ENCODE measurements at places on chromosomes 3 and 15.

DNA sequence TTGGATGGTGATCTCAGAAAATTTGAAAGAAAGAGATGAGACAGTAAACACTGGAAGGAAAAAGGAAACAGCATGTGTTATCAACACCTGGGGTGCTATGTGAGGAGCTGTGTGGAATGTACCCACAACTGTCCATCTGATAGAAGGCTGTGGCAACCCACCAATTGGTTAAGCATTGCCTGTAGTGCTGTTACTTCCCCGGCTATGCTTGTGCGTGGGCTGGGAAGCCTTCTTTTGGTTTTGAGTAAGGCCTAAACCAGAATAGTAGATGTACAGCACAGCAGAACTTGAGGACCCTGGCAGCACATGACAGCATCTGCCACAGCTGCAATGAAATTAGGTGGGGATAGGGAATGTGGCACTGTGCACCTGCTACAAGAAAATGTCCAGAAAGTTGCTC lies 184.5 kb downstream of the FHIT start:
- no peak for DNase-seq

DNA sequence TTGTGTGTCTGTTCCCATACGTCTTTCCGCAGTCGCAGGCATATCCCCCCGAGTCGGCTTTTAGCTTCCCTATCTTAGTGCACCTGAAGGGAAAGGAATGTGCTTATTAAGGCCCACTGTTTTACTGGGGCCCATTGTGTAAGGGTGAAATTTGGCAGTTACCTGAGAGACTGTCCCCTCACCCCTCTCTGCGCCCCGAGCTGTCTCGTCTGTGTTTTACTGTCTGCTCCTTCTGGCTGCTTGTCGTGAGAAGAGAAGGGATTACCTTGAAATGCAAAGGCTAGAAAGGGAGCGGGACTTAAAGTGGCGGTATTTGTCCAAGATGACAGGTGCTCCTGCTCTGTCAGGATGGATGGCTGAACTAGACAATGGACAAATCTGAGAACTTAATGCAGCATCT lies 233.0 kb upstream of the POU1F1 start:
- DNase-seq, result no peak

DNA sequence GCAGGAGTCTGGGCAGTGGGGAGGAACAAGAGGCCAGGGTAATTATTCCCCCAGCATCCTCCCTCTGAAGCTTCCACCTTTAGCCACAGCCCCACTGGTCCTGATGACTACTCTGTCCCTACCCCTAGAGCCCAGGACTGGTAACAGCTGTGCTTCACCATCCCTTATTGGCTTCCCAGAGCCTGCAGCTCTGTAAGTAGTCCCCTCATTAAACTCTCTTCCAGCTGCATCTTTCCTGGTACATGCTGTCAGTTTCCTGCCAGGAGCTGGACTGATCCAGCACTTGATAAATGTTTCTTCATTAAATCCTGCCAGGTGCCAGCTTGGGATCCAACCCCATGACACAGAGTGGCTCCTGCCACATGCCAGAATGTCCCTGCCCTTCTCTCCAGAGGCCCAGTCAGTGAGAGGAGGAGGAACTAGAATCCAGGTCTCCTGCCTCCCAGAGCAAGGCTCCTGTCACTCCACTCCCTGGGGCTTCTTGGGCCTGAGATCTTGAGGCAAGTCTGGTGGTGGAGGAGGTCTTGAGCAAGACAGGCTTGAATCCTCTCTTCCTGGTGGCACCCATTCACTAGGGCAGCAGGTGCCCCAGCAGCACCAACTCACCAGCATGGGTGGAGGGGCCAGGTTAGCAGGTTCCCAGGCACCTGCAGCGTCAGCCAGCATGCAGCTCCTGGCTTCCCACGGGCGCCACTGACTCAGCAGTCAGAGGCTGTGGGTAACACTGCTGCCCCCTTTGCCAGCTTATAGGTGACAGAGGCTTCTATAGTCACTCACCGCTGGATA lies 27.6 kb downstream of the FBXW12 start:
- no peak for DNase-seq

- DNase-seq, result peak; percentile 60
These were observed 109.1 kb downstream of the IQSEC1 start for GRCh38 chr3:12963922-12964701.

GRCh38 chr3:188631291-188632010 lies 477.5 kb downstream of the LPP start:
- peak; percentile 40 for DNase-seq

GRCh38 chr3:159788291-159788690 lies 200.3 kb upstream of the IL12A start:
- DNase-seq, result no peak

- DNase-seq, result peak; percentile 57
These were observed 61.3 kb downstream of the RIOX2 start for GRCh38 chr3:97910931-97911351.

DNA sequence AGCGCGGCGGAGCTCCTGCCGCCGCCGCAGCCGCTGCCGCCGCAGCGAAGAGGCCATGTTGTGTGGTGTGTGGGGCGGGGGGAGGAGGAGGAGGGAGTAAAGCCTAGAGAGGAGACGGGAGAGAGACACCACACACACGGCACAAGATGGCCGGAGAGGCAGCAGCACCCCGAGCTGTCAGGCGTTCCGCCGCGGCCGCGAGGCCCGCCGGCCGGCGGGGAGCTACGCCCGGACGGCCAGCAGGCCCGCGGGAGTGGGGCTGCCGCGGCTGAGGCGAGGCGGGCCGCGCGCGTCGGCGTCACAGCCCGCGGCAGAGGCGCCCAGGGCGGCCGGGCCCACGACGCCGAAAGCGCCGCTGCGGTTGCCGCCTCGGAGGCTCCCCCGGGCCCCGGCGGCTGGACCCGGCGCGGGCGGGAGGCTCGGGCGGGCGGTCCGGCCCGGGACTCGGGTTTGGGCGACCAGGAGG lies 17.4 kb upstream of the CHD2 start:
- DNase-seq, result no peak

- DNase-seq, result peak; percentile 53
These were observed at the start of gene ACAD11 for GRCh38 chr3:132659365-132660051. ACAD11 (minus strand) TSS chr3:132659809; CDS start chr3:132659751, 58 bp downstream.

- DNase-seq, result peak; percentile 78
These were observed 1.6 kb downstream of the DNAJC13 start for GRCh38 chr3:132418916-132419315.

DNA sequence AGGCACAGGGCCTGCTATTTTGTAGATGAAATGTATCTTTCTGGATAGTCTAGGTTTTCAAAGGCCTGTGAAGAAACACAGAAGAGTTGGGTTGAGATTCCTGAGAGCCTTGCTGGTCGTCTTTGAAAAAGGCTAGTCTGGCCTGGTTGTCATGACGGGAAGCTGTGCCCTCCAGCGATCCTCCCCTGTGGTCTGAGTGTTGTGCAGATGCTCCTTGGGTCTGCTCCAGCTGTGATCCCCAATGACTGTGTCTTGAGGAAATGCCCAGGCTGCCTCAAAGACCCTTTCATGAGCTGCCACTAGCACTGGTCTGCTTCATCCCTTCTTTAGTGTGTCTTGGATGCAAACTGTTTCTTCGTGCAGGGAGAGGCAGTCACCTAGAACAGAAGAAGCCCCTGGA lies 111.0 kb upstream of the SYNPR start:
- no peak for DNase-seq

GRCh38 chr3:65015711-65016110 lies 327.9 kb upstream of the ADAMTS9 start:
- DNase-seq, result no peak

DNA sequence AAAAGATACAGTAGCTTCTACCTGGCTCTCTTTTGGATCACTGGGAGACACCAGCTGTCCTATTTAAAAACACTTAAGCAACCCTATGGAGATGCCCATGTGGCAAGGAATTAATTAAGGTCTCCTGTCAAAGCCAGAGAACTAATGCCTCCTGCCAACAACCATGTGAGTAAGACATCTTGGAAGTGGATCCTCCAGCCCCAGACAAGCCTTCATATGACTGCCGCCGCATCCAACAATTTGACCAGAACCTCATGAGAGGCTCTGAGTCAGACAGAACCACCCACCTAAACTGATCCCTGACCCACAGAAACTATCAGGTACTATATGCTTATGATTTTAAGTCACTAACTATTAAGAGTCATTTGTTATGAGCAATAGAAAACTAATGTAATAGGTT lies 22.3 kb downstream of the IFT80 start:
- no peak for DNase-seq

- no peak for DNase-seq
These were observed 751.0 kb downstream of the ROBO1 start for GRCh38 chr3:79016587-79017376.

DNA sequence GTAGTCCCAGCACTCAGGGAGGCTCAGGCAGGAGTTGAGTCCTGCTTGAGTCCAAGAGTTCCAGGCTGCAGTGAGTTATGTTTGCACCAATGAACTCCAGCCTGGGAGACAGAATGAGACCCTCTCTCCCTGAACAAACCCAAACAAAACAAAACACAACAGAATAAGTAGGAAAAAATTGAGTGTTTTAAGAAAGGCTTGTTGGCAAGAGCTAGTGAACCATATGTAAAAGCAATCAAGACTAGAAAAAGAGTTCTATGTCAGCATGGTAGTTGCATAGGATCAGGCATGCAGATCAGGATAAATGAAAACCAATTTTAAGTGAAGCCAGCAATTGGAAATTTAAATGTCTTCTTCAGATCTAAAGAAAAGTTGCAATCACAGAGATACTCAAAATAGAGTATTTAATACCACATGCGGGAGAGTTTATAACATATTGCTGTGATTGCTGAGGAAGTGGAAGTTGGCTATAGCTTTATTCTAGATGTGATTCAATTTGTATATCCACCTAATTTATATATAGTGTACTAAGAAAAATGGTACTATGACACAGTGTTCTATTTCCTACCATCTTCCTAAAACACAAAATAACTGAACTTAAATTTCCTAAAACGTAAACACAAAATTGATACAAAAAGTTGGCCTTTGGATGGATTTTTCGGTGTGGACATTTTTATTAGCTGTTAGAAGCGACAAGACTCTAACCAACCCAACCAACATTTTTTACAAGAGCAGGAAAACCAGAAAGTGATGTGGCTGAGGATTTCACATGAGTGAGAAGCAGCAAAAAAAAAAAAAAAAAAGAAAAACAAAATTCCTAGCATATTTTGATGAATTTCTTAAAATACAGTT lies 101.9 kb upstream of the ROBO1 start:
- DNase-seq, result no peak

GRCh38 chr3:13359916-13360315 lies 60.2 kb downstream of the NUP210 start:
- no peak for DNase-seq

- DNase-seq, result peak; percentile 99
These were observed 19.2 kb downstream of the ATRIP start for GRCh38 chr3:48465531-48466378.

DNA sequence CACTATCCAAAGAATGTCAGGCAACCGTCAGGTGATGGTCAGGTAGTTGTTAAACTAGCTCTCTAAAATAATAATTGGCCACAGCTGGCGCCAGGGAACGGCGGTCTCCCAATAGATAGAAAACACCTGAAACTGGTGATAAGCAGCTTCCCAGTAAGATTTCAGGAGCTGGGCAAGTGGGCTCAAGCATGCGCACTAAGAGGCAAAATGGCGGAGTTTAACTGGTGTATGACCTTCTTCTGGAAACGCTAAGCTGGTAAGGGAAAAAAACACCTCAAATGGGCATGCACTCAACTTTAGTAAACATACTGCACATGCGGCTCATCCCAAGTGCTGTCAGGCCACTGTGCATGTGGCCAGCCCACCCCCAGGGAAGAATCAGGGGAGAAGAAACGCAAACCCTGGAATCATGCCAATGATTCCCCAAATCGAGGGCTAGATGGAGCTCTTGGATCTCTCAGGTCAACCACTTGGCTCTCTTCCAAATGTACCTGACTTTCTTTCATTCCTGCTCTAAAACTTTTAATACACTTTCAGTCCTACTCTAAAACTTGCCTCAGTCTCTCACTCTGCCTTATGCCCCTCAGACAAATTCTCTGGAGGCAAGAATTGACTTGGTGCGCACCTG lies 195.0 kb downstream of the ZNF621 start:
- no peak for DNase-seq

DNA sequence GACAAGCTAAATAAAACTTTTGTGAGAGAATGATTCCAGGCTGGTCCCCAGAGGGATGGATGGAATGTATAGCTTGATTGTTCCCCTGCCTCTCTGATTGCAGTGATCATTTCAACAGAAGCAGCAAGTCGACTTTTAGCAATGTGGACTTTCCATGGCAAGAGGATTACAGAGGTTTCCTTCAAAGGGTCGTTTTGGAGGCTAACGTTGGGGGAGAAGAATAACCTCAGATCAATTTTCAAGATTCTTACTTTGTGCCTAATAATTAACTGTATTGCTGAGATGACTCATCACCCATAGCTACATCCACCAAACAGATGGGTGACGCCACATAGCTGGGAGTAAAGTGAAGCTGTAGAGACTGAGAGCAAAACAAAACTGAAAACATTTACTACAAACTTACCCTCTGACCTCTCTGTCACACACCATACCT lies 79.9 kb downstream of the GTPBP8 start:
- DNase-seq, result no peak

- no peak for DNase-seq
These were observed 287.4 kb downstream of the UACA start for GRCh38 chr15:70475921-70476320.

- DNase-seq, result peak; percentile 24
These were observed 43.1 kb downstream of the DNASE1L3 start for GRCh38 chr3:58167431-58168351.

DNA sequence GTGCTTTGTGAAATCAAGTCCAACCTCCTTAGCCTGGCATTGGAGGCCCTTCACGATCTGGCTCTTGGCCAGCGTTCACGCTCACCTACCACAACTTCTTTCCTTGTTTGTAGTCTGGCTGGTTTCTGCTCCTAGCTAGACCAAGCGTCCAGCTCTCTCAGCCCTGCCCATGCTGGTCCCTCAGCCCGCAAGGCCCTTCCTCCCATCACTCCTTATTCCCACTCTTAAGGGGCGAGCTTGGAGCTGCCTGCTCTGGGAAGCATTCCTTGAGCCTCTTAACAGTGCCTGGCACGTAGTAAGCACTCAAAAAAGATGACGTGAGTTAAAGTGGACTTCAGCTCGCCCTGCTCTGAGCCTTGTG lies 8.7 kb downstream of the SLC6A6 start:
- no peak for DNase-seq

- peak; percentile 70 for DNase-seq
These were observed 14.1 kb downstream of the RNF123 start for GRCh38 chr3:49703443-49703927.

DNA sequence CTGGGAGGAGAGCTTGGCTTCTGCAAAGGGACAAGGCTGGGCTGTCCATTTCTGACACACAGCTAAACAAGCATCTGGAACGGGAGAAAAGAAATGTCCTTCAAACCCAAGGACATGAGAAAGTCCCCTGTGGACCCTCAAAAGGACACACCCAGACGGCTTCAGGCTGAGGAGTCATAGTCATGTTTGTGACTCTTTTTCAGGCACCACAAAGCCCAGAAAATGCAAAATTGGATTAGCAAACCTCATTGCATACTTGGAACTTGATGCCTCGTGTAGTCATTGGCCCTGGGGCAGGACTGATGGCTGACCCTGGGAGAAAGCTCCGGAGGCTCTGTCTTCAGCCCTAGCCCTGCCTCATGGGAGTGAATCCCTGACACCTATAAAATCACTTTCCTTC lies 21.5 kb downstream of the FAM174B start:
- DNase-seq, result no peak

DNA sequence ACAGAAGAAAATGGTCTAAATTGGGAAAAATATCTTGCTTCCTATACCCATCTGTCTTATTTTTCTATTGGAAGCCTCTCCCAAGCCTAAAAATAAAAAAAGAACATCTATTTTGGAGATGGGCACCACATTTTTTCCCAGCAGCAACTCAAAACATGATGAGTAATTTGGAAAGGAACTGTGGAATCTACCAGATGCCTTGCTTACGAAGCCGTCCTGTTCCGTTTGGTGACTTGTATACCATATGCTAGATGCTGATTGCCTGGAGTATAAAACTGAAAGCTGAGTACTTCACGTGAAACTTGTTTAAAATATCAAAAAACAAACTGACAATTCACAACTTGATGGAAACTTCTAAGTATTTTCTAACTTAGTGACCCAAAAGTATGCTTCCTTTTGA lies 491.0 kb downstream of the ROBO2 start:
- DNase-seq, result no peak

Data from inflammatory macrophage treated with lipopolysaccharide for 1 hour (primary cell).